ENCODE measurements at places on chromosomes 11 and 22. TPM values are rescaled to one million over a fixed set of nuclear protein-coding genes. Genes with fewer than 3 reads are reported as not detected.

DNA sequence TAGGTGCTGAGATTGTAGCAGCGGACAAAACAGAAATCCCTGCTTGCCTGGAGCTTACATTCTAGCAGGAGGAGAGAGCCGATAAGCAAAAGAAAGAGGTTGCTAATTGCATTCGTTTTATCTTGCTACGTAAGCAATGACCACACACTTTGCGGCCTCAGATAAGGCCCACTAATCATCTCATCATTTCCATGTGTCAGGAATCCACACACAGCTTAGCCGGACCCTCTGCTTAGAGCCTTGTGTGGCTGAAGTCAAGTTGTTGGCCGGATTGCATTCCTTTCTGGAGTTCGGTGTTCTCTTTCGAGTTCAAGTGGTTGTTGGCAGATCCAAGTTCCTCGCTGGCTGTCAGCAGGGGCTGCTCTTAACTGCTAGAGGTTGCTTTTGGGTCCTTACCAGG, 101.6 kb downstream of the CHST1 start:
- H3K27ac ChIP-seq, result no peak overlapping the region
- H3K27me3 ChIP-seq, result no peaks in the 10 kb centered on the region
- no peaks in the 10 kb centered on the region for H3K36me3 ChIP-seq
- DNase-seq, result no peak
- no peaks in the 10 kb centered on the region for H3K4me1 ChIP-seq

DNA sequence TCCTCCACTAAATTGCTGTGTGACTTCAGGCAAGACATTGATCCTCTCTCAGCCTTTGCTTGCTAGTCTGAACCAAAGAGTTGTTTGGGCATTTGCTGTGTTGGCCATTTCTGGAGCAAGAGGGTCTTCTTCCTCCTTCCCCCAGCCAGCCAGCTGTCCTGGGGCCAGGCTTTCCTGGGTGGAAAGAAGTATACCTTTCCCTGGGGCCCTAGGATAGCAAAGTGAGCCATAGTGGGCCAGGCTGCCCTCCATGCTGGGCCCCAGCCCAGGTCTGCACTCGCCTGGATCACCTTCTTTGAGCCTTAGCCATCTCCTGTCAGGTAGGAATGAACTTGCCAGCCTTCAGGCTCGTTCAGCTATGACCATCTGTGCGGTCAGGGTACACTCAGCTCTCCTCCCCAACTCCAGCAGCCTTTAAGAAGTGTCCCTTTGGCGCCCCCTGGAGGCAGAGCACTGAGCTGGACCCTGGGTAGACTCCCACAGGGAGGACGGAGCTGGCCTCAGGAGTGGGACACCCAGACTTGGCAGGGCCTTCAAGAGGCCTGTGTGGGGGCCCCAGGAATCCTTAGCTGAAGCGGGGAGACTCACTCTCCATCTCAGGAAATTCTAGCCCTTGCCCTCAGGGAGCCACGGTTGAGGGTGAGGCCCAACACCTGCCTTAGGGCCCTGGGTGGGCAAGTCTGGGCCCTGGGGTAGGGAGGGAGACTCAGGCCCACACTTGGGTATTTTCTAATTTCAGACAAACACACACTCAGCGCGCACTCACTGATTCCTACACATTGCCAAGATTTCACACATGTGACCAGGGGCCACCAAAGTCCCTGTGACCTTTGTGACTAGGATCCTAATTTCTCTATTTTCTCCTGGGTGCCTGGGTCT, 35.6 kb upstream of the TPBGL start:
- no peaks in the 10 kb centered on the region for H3K36me3 ChIP-seq
- H3K27me3 ChIP-seq, result peaks cover 6% of the 10 kb centered on the region
- DNase-seq, result peak; percentile 87

GRCh38 chr11:95520369-95521132, 269.0 kb downstream of the FAM76B start:
- H3K27me3 ChIP-seq, result no peaks in the 10 kb centered on the region
- no peak for DNase-seq
- H3K4me3 ChIP-seq, result no peak overlapping the region
- no peak overlapping the region for H3K27ac ChIP-seq
- no peaks in the 10 kb centered on the region for H3K36me3 ChIP-seq

- DNase-seq, result no peak
- no peaks in the 10 kb centered on the region for H3K27me3 ChIP-seq
- no peak overlapping the region for H3K27ac ChIP-seq
- H3K4me1 ChIP-seq, result peaks cover 37% of the 10 kb centered on the region
Observed at GRCh38 chr11:43393765-43394355, 35.1 kb downstream of the TTC17 start.

- H3K4me3 ChIP-seq, result no peak overlapping the region
- H3K36me3 ChIP-seq, result peaks cover 12% of the 10 kb centered on the region
- H3K4me1 ChIP-seq, result peaks cover 70% of the 10 kb centered on the region
- DNase-seq, result no peak
- H3K27ac ChIP-seq, result no peak overlapping the region
Observed at GRCh38 chr11:114180301-114181055, 115.7 kb upstream of the NNMT start.

DNA sequence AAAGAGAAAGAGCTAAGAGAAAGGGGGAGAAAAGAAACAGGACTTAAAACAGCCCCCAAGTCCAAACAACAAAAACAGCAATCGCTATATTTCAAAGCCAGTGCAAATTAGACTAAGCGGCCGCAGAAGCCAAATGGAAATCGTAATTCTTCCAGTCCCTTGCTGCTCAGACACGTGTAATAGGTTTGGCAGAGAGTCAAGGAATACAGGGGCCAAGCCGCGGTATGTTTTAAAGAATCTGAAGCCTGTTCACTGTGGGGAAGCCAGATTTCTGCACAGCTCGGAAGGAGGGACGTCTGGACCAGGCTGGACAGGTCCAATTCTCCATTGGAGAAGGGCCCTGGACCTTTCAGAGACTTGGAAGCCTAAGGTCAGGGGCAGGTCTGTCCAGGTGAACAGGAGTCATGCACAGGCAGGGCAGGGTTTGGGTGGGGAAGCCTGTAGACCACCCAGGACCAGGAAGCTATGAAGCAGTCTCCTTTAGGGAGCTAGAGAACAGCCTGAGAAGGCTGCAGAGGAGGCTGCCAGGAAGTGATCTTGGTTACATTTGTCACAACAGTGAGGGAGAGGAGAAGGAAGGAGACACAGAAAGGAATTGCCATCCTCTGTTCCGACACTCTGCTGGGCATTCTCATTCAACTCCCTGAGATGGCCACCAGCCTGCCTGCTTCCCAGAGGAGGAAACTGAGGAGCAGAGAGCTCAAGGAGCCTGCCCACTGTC, 265.5 kb upstream of the ISX start:
- no peaks in the 10 kb centered on the region for H3K27me3 ChIP-seq
- H3K36me3 ChIP-seq, result no peaks in the 10 kb centered on the region
- no peaks in the 10 kb centered on the region for H3K4me1 ChIP-seq
- no peak overlapping the region for H3K4me3 ChIP-seq
- no peak overlapping the region for H3K27ac ChIP-seq
- DNase-seq, result no peak

DNA sequence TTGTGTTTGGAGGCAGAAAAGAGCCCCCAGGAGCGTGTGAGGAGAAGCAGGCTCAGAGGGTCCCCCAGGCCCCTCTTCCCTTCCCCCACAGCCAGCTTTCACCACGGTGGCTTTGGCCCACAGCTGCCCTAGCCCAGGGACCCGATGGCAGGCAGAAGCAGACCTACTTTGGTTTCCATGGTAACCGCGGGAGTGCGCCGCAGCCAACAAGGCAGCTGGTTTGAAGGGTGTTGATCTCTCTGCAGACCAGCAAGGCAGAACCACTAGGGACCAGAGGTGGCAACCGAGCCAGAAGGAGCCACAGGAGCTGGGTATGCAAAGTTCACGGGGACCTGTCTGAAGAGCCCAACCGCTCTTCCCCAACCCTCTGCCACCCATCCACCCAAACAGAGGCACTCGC, 69.4 kb downstream of the BUD13 start:
- no peak for DNase-seq
- H3K27ac ChIP-seq, result no peak overlapping the region
- no peaks in the 10 kb centered on the region for H3K36me3 ChIP-seq

DNA sequence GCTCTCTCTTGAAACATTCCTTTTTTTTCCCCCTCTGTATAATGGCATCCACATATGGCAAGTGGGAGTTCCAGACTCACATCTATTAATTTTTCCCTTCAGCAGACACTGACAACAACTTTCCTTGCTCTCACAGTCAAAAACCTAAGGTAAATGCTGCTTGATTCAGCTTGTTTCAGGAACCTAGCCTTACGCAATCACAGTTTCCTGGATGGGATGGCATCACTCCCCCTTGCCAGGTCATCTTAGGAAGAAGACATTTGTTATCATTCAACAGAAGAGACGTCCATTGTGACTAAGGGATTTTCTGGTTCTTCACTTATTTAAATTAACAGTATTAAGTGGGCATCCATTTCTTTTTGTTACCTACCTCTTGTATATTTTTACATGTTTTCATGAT, 112.0 kb upstream of the PDGFD start:
- DNase-seq, result no peak
- H3K4me3 ChIP-seq, result no peak overlapping the region
- no peak overlapping the region for H3K27ac ChIP-seq

GRCh38 chr11:30740091-30740490, 153.9 kb upstream of the MPPED2 start:
- H3K27ac ChIP-seq, result no peak overlapping the region
- no peak for DNase-seq
- no peaks in the 10 kb centered on the region for H3K36me3 ChIP-seq
- no peak overlapping the region for H3K4me3 ChIP-seq
- H3K4me1 ChIP-seq, result no peaks in the 10 kb centered on the region
- H3K27me3 ChIP-seq, result no peaks in the 10 kb centered on the region

DNA sequence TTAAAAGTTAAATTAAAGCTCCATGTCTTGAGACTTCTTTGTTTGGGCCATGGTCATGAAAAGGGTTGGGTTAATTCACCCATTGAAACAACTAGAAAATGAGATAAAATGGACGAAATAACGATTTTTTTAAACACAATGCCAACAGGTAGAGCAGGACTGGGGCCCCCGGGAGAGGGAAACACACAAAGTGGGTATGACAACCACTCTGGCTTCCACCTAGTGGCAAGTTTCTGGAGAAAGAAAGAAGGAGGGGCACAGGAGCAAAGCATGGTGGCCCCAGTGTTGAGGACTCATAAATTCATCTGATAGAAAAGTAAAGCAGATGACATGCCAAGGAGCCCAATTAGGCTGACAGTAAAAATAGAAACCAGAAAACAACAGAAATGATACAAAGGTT, 68.4 kb downstream of the MYEOV start:
- no peak for DNase-seq
- no peak overlapping the region for H3K4me3 ChIP-seq
- H3K27me3 ChIP-seq, result peaks cover 4% of the 10 kb centered on the region
- no peaks in the 10 kb centered on the region for H3K4me1 ChIP-seq
- H3K36me3 ChIP-seq, result no peaks in the 10 kb centered on the region

DNA sequence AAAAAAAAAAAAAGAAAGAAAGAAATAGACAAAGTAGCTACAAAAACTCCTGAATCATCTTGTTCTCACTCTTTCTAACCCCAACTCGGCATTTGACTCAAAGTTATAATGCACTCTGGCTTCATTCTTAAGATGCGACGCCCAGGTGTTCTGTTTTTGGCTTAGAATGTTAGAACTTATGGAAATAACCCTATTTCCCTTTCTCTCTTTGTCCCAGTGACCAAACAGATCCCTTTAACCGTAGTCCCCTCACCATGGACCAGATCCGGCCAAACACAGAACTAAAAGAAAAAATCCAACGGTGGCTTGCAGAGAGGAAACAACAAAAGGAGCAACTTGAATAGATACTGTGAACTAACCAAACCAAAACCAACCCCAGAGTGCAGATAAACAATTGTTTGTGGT, 5.3 kb upstream of the ATP5MG start:
- H3K4me1 ChIP-seq, result peaks cover 65% of the 10 kb centered on the region
- H3K4me3 ChIP-seq, result peak overlapping the region; percentile 60
- H3K36me3 ChIP-seq, result peaks cover 51% of the 10 kb centered on the region
- no peaks in the 10 kb centered on the region for H3K27me3 ChIP-seq

DNA sequence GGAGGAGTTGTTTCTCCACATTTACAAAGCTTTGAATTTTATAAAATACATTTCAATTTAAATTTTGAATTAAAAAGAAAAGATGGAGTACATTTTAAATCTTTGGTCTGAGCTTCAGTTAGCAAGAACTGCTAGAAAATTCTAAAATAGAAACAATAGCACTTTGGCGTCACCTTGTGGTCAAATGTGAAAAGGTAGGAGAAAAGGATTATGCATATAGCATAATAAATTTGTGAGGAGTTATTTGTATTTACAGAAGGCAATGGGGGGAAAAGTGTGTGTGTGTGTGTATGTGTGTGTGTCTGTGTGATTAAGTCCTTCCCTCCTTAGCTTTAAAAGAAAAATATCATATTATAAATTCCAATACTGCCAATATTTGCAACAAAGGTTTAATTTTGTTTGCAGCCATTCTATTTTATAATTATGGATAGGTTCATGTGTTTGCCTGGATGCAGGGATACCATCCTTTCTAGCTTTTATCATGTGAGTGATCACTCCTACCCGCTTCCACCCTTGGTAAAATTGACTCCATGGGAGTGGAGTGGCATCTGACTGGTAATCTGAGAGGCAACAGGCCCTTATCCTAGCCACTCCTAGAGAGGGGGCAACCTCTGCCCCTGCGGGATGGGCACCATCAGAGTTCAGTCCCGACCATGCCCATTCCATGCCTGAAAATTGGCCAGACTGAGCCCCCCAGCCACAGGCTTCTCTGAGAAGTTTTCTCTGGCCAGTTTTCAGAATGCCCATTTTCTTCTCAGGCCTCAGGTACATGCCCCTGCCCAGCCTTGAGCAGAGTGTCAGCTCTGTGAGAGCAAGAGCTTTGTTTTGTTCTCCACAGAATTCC, 13.6 kb upstream of the LGR4 start:
- DNase-seq, result no peak
- peaks cover 4% of the 10 kb centered on the region for H3K36me3 ChIP-seq
- H3K27ac ChIP-seq, result no peak overlapping the region

GRCh38 chr11:86873573-86874083, 73.3 kb downstream of the PRSS23 start:
- peaks cover 26% of the 10 kb centered on the region for H3K27me3 ChIP-seq
- H3K36me3 ChIP-seq, result no peaks in the 10 kb centered on the region
- H3K4me3 ChIP-seq, result no peak overlapping the region
- H3K4me1 ChIP-seq, result no peaks in the 10 kb centered on the region

GRCh38 chr11:101442936-101443521, 140.8 kb downstream of the TRPC6 start:
- H3K4me3 ChIP-seq, result no peak overlapping the region
- no peaks in the 10 kb centered on the region for H3K4me1 ChIP-seq
- no peak for DNase-seq
- no peaks in the 10 kb centered on the region for H3K36me3 ChIP-seq
- H3K27ac ChIP-seq, result no peak overlapping the region
- H3K27me3 ChIP-seq, result no peaks in the 10 kb centered on the region

DNA sequence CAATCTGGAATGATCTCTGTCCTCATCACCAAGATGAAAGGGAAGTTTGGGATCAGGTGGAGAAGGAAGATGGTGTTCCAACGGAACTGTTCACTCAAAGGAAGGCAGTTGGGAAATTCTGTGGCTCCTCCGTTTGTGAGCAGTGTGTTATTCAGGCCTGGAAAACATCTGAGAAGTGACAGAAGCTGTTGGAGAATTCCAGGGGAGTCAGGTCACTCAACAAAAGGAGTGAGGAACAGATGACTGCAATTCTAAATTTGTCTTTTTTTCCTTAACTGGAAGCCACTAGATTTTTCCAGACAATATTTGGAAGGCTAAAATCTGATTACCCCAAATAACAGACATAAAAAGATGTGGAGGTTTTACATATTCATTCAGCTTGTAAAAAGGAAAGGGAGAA, 107.8 kb downstream of the CD44 start:
- no peak overlapping the region for H3K27ac ChIP-seq
- no peak overlapping the region for H3K4me3 ChIP-seq
- H3K36me3 ChIP-seq, result peaks cover 34% of the 10 kb centered on the region
- peaks cover 2% of the 10 kb centered on the region for H3K27me3 ChIP-seq

OR4A16 gene
- not detected for total RNA-seq

Data from activated CD4-positive, alpha-beta memory T cell treated with anti-CD3 and anti-CD28 coated beads, Interleukin-2, amount 10 ng/mL, durations not matched to agents 7 days and 5 days (primary cell).